ENCODE measurements at places on chromosomes 4 and X.

DNA sequence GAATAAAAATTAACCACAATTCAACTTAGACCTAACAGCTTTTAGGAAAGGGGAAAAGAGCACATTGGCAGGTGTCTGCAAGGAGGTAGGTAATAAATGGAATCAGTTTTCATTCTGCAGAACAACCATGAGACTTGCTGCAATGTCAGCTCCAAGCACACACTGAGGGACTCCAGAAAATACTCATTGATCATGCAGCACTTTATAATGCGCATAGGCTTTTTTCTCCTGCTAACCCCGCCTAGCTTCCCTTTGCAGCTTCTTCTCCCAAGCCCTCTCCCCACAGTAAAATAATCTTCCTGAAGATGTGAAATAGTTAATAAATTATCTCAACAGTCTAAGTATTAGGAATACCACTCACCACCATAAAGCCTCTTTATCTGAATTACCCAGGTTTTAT is 36.9 kb downstream of the ANKRD17 start:
- no peak for DNase-seq

GRCh38 chrX:111086591-111087006 is 9.4 kb upstream of the PAK3 start:
- DNase-seq = no peak

- DNase-seq = no peak
Measured at GRCh38 chr4:102867278-102868152, 1.3 kb upstream of the CISD2 start.

- DNase-seq = no peak
Measured at GRCh38 chr4:113641025-113641431, 120.5 kb downstream of the CAMK2D start.

DNA sequence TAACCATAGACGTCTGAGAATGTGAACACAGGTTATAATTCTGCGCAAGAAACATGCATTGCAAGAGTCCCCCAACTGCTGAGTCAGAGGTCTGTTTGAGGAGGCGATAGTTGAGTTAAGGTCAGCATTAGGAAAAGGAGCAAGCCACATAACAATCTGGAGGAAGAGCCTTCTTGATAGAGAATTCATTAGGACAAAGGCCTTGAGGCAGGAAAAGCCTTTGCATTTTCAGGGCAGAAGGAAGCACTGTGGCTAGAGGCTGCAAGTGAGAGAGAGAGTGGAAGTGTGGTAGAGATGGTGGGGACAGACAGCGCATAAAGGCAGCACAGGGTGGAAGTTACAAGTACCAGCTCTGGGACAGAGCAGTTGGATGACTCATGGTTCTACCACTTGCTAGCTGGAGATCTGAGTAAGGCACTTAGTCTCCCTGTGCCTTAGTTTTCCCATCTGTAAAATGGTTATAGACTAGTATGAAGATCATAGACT is 125.8 kb upstream of the LNX1 start:
- DNase-seq = no peak

- peak; percentile 15 for DNase-seq
Measured at GRCh38 chr4:20543131-20543530, 157.1 kb upstream of the PACRGL start.

- DNase-seq = no peak
Measured at GRCh38 chrX:34909151-34909550, 33.4 kb upstream of the FAM47B start.

DNA sequence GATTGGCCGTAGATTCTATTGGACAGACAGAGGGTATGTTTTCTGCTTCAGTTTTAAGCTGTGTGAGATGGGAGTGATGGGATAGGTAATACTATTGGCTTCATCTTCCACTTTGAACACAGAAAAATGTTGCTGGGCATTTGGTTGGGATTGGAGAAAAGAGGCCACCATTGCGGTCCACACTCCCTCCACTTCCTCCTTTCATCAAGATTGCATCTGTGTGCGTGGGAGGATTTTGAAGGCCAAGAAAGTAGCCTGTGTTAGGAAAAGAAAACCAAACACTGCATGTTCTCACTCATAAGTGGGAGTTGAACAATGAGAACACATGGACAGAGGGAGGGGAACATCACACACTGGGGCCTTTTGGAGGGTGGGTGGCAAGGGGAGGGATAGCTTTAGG is 56.4 kb downstream of the EGF start:
- DNase-seq = no peak

GRCh38 chrX:106247162-106247561 is 79.1 kb downstream of the PWWP3B start:
- DNase-seq = no peak

DNA sequence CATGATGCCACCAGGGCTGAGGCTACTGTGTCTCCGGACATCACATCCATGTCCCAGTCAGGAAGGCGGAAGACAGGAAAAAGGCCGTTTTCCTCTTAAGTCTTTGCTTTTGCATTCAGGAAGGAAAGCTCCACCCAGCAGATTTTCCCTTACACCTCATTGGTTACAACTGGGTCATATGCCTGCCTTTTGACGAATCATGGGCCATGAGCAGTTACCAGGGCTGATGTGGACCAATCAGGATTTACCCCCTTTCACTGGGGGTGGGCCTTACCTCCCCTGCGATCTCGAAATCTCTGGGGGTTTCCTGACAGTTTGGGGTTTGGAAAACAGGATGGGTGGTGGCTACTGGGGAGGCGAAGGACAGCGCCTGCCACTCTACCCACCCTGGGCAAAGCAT is 52.5 kb upstream of the GRPEL1 start:
- DNase-seq = peak; percentile 21

DNA sequence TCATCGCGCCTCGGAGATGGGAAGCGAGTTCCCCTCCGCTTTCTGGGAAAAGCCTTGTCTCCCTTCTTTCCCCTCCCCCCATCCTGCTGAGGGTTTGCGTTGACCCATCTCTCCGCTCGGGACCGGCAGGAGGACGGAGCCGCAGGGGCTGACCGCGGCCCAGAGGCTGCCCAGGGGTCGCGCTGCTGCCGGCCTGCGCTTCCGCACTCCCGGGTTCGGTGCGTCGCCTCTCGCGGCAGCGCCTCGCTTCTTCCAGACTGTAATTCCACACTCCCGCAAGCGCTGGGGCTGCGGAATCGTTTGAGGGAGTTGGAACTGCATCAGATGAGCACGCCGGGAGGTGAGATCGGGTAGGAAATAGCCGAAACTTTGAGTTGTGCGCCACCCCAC is 88.3 kb downstream of the BCOR start:
- no peak for DNase-seq

- peak; percentile 5 for DNase-seq
Measured at GRCh38 chrX:15014281-15014680, 141.1 kb downstream of the MOSPD2 start.

DNA sequence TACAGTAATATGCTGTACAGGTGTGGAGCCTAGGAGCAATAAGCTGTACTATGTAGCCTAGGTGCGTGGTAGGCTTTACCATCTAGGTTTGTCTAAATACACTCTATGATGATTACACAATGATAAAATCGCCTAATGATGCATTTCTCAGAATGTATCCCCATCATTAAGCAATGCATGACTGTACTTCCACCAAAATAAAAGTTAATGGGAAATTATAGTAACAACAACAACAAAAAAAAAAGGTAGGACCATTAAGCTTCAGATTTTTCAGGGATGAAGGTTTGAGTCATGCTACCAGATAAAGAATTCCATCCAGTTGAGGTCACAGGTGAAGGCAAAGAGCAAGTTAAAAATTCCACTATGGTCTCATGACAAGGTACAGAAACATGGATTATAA is 68.2 kb downstream of the MAGEA10 start:
- no peak for DNase-seq

GRCh38 chr4:6771229-6771671 is 11.3 kb upstream of the KIAA0232 start:
- no peak for DNase-seq

- no peak for DNase-seq
Measured at GRCh38 chr4:31458813-31459212, 738.6 kb downstream of the PCDH7 start.

- DNase-seq = no peak
Measured at GRCh38 chr4:154208424-154208823, 283.2 kb downstream of the DCHS2 start.

Measured in HFF-Myc (cell line).